ENCODE measurements at places on chromosomes 13 and 19. TPM values are rescaled to one million over a fixed set of nuclear protein-coding genes. Genes with fewer than 3 reads are reported as not detected.

- DNase-seq, result no peak
- H3K36me3 ChIP-seq, result no peaks in the 10 kb centered on the region
- H3K4me3 ChIP-seq, result no peak overlapping the region
- H3K4me1 ChIP-seq, result peaks cover 13% of the 10 kb centered on the region
Observed at GRCh38 chr13:75902166-75903104, 266.3 kb downstream of the LMO7 start.

DNA sequence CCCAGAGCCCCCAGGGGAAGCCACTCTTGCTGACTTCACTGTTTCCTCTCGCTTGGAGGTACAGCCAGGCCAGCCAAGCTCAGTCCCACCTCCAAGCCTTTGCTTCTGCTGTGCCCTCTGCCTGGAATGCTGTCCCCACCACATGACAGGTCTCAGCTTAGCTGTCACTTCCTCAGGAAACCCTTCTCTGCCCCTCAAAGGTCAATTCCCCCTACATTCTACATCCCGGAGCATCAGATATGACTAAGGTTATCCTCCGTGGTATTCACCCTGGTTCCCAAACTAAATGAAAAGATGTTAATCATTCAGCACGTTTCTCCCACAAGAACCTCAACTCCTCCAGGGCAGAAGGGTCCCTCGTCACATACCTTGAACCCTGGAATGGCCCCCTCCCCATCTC is 53.5 kb downstream of the PTPRS start:
- peaks cover 22% of the 10 kb centered on the region for H3K36me3 ChIP-seq
- peaks cover 41% of the 10 kb centered on the region for H3K4me1 ChIP-seq
- no peaks in the 10 kb centered on the region for H3K27me3 ChIP-seq
- no peak overlapping the region for H3K27ac ChIP-seq
- DNase-seq, result no peak
- H3K4me3 ChIP-seq, result no peak overlapping the region

GRCh38 chr19:21574607-21575006 is 69.2 kb downstream of the ZNF429 start:
- H3K4me3 ChIP-seq, result no peak overlapping the region
- H3K36me3 ChIP-seq, result no peaks in the 10 kb centered on the region
- H3K27ac ChIP-seq, result no peak overlapping the region

- H3K4me3 ChIP-seq, result no peak overlapping the region
- no peak overlapping the region for H3K27ac ChIP-seq
- no peaks in the 10 kb centered on the region for H3K27me3 ChIP-seq
- DNase-seq, result no peak
- peaks cover 5% of the 10 kb centered on the region for H3K4me1 ChIP-seq
Observed at GRCh38 chr13:23367907-23368306, 65.6 kb downstream of the SACS start.

GRCh38 chr19:4453232-4454179 is 4.1 kb downstream of the UBXN6 start:
- DNase-seq, result peak; percentile 16
- H3K27me3 ChIP-seq, result no peaks in the 10 kb centered on the region

GRCh38 chr13:61413572-61414535 is 1.8 kb downstream of the PCDH20 start:
- no peaks in the 10 kb centered on the region for H3K36me3 ChIP-seq
- H3K4me3 ChIP-seq, result peak overlapping the region; percentile 42
- H3K4me1 ChIP-seq, result peaks cover 13% of the 10 kb centered on the region
- no peak overlapping the region for H3K27ac ChIP-seq
- H3K27me3 ChIP-seq, result peaks cover 27% of the 10 kb centered on the region
- DNase-seq, result peak; percentile 10

DNA sequence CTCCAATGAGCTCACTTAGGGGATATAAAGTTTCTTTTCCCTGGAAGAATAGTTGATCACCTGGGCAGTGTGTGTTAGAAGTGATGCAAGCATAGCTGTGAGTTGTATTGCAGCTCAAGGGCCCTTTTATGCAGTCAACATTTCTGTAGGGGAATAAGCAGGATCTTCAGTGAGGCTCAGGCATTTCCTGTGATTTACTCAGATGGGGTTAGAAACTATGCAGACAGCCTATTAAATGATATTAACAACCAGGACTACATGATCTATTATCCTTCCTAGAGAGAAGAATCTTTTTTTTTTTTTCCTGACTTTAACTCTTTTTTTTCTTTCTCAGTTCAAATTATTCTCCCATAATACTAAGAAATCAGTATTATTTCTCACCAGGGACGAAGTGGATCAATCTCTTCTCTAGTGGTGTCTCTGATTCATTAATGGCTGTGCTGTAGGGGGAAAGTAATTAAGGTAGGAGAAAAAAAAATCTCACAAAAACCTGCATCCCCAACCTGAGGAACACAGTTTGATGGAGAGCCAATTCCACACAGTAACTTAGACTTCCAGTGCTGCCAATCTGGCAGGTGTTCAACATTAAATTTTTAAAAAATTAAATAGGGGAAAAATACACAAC is 126.4 kb upstream of the SLC10A2 start:
- H3K27me3 ChIP-seq, result no peaks in the 10 kb centered on the region
- no peak overlapping the region for H3K27ac ChIP-seq
- H3K4me3 ChIP-seq, result no peak overlapping the region

- no peak overlapping the region for H3K4me3 ChIP-seq
- H3K27me3 ChIP-seq, result no peaks in the 10 kb centered on the region
- peaks cover 40% of the 10 kb centered on the region for H3K36me3 ChIP-seq
- H3K27ac ChIP-seq, result no peak overlapping the region
Observed at GRCh38 chr13:112522578-112522977, 65.4 kb downstream of the TUBGCP3 start.

- no peak for DNase-seq
- no peak overlapping the region for H3K4me3 ChIP-seq
- no peaks in the 10 kb centered on the region for H3K27me3 ChIP-seq
Observed at GRCh38 chr19:14718522-14719116, 28.8 kb downstream of the ZNF333 start.

- no peaks in the 10 kb centered on the region for H3K4me1 ChIP-seq
- H3K4me3 ChIP-seq, result no peak overlapping the region
- H3K27me3 ChIP-seq, result no peaks in the 10 kb centered on the region
- peaks cover 10% of the 10 kb centered on the region for H3K36me3 ChIP-seq
- no peak overlapping the region for H3K27ac ChIP-seq
- DNase-seq, result no peak
Observed at GRCh38 chr13:41377446-41377845, 66.4 kb downstream of the NAA16 start.

DNA sequence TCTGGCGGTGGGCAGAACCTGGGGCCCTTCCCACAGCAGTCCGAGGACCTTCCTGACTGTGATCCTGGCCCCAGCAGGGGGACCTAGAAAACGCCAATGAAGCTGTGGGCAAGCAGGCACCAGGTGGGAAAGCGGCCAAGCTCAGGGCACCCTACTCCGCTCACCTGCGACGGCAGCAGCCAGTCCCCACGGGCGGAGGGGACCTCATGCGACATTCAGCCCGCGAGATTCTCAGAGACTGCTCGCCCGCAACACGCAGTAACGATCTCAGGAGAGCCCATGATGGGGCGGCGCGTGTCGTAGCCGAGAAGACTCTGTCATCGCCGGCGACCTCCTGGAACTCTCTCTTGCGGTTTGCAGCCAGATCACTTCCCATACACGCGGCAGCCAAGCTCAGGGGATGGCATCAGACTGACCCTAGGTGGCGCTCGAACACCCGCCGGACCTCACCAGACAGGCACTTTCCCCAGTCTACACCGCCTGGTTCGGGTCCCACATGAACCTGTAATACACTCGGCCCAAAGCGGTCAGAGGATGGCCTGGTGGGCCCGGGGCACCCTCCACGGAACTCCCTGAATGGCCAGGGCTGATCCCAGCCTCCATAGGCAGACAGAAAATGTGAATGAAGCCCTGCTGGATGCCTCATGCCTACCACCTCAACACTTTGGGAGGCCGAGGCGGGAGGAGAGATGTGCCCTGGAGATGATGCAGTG is 26.5 kb downstream of the MAN2B1 start:
- H3K27ac ChIP-seq, result no peak overlapping the region
- H3K27me3 ChIP-seq, result no peaks in the 10 kb centered on the region
- H3K36me3 ChIP-seq, result no peaks in the 10 kb centered on the region
- H3K4me1 ChIP-seq, result peaks cover 4% of the 10 kb centered on the region
- DNase-seq, result peak; percentile 72

GRCh38 chr19:15118248-15118647 is 11.0 kb downstream of the SYDE1 start:
- H3K27ac ChIP-seq, result no peak overlapping the region
- peaks cover 85% of the 10 kb centered on the region for H3K36me3 ChIP-seq
- H3K4me3 ChIP-seq, result no peak overlapping the region
- no peaks in the 10 kb centered on the region for H3K27me3 ChIP-seq

DNA sequence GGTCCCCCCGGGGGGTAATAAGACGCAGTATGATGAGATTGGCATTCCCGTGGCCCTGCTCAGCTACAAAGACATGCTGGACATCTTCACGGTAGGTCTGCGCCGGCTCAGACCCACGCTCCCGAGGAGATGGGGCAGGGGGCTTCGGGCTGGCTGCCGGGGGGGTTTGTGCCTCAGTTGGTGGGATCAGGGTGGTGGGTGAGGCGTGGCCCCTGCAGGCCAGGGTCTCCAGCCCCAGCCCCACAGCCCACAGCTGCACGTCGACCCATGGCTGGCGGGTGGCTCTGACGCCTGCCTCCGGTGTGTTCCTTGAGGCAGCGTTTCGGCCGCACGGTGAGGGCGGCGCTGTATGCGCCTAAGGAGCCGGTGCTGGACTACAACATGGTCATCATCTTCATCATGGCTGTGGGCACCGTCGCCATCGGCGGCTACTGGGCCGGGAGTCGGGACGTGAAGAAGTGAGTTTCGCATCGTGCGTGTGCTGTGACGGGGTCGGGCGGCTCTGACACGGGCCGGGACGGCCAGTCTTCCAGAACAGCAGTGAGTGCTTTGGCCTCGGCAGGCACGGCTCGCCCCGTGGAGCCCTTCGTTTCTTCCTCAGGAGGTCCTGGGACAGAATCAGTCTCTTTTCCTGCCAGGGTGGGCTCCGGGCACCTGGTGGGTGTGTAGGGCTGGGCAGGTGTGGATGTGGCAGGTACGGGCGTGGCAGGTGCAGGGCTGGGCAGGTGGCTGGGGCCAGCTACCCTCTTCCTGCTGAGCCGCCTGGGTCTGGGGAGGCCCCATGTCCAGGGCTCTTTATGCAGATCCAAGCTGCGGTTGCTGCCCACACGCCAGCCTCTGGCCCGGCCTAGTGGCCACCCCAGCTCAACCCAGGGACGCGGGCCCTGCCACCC is 10.5 kb downstream of the SPPL2B start:
- DNase-seq, result no peak
- H3K27ac ChIP-seq, result no peak overlapping the region
- no peaks in the 10 kb centered on the region for H3K27me3 ChIP-seq
- H3K4me3 ChIP-seq, result no peak overlapping the region

- no peak for DNase-seq
- H3K27ac ChIP-seq, result peak overlapping the region; percentile 89
- no peaks in the 10 kb centered on the region for H3K27me3 ChIP-seq
Observed at GRCh38 chr19:36605877-36606478, 865 bp downstream of the ZNF382 start.

- H3K27me3 ChIP-seq, result no peaks in the 10 kb centered on the region
- no peaks in the 10 kb centered on the region for H3K36me3 ChIP-seq
- no peaks in the 10 kb centered on the region for H3K4me1 ChIP-seq
- H3K27ac ChIP-seq, result no peak overlapping the region
- peak; percentile 17 for DNase-seq
Observed at GRCh38 chr13:108742701-108743451, 113.5 kb downstream of the MYO16 start.

DNA sequence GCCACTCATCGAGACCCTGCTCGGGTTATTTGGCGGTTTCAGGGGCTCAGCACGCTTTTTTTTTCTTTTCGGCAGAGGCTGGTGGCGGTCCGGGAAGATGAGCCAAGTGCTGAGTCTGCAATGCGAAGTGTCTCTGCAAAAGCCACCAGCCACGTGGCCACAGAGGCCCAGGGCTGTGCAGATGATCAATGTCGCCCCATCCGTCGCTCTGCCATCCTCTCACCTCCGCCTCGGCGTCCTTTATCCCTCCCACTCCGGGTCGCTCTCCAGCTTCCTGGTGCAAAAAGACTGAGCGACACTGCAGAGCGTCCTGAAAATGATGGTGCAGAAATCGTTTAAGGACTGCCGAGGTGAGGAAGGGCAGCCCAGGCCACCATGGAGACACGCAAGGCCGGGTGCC is 55.0 kb downstream of the TINCR start:
- DNase-seq, result no peak
- H3K4me1 ChIP-seq, result no peaks in the 10 kb centered on the region
- no peaks in the 10 kb centered on the region for H3K36me3 ChIP-seq
- H3K27ac ChIP-seq, result no peak overlapping the region
- peaks cover 2% of the 10 kb centered on the region for H3K27me3 ChIP-seq

DNA sequence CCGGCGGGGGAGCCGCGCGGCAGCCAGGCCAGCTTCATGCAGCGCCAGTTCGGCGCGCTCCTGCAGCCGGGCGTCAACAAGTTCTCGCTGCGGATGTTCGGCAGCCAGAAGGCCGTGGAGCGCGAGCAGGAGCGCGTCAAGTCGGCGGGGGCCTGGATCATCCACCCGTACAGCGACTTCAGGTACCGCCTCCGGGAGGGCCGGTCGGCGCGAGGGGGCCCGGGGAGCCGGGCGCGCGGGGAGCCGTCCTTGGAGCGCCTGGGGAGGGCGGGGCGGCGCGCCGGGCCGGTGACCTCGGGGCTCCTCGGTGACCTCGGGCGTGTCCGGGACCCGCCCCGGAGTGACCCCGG is 690 bp downstream of the HCN2 start:
- H3K27ac ChIP-seq, result no peak overlapping the region
- no peak overlapping the region for H3K4me3 ChIP-seq
- peaks cover 81% of the 10 kb centered on the region for H3K27me3 ChIP-seq
- H3K4me1 ChIP-seq, result peaks cover 15% of the 10 kb centered on the region

- peak; percentile 74 for DNase-seq
- H3K36me3 ChIP-seq, result no peaks in the 10 kb centered on the region
- no peaks in the 10 kb centered on the region for H3K4me1 ChIP-seq
- no peak overlapping the region for H3K4me3 ChIP-seq
Observed at GRCh38 chr19:47330466-47330869, 1.5 kb upstream of the C5AR2 start.

DNA sequence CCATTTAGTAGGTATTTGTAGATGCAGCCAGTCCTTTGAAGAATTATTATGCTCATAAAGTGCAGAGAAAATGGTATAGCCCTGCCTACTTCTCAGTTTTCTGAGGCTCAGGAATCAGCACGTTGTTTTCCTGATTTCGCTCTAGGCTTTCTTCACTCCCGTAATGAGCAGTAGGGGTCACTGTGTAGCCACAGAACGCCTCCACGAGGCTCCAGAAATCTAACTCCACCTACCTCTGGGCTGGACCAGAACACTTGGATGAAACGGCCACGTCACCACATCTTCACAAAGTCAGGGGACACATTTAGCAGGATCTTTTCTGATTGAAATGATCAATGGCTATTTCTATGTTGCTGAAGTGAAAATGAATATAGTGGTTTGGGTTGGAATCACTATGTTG is 49.8 kb upstream of the GTF3A start:
- DNase-seq, result peak; percentile 87
- no peaks in the 10 kb centered on the region for H3K36me3 ChIP-seq
- no peak overlapping the region for H3K4me3 ChIP-seq
- H3K4me1 ChIP-seq, result no peaks in the 10 kb centered on the region

Gene SULT2B1
- 0.13 TPM for total RNA-seq

Gene LEUTX
- total RNA-seq, result not detected

Gene CYP4F22
- total RNA-seq, result not detected

Gene ZNF285
- 7.2 TPM for total RNA-seq

Gene FCER2
- total RNA-seq, result 0.44 TPM

Gene GAPDHS
- total RNA-seq, result not detected

Gene RAB20
- 3.9 TPM for total RNA-seq

Gene PCSK4
- total RNA-seq, result 0.84 TPM

Gene CCL25
- total RNA-seq, result not detected

Gene SEMA6B
- total RNA-seq, result 15.6 TPM

All from muscle of leg (tissue), 16 donors.